ENCODE measurements at places on chromosomes 12 and 14.

DNA sequence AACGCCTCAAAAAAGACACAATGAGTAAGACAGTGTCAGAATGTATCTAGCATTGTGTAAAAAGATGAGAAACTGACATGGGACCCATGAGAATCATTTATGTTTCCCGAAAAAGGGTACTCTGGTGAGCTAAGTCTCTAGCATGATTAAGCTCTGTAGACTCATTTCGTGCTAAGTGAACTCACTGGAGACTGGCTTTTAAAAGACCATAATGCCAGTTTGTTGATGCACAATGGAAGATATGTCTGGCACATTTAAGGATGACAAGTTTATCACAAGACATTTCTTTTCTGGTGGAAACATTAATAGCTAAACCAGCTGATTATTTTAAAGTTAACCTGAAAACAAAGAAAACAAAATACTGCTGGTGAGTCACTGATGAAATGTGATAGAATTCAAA lies 233.5 kb downstream of the SLC2A13 start:
- DNase-seq: no peak

DNA sequence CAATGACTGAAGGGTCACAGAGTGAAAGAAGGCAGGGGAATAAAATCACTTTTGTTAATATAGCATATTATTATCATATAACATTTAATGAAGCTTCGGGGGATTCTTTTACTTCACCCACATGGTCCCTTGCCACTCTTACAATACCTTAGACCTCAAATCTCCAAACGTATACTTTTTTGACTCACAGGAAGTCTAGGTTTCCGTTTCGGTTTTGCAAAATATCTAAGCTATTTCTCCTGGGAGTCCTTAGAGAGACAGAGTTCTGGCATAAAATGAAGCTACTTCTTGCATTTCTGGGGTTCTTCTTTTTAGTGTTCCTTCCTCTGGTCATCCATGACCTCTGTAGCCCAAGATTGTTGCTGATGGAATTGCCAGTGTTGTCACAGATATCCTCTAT lies 590.5 kb upstream of the ATP2B1 start:
- no peak for DNase-seq

DNA sequence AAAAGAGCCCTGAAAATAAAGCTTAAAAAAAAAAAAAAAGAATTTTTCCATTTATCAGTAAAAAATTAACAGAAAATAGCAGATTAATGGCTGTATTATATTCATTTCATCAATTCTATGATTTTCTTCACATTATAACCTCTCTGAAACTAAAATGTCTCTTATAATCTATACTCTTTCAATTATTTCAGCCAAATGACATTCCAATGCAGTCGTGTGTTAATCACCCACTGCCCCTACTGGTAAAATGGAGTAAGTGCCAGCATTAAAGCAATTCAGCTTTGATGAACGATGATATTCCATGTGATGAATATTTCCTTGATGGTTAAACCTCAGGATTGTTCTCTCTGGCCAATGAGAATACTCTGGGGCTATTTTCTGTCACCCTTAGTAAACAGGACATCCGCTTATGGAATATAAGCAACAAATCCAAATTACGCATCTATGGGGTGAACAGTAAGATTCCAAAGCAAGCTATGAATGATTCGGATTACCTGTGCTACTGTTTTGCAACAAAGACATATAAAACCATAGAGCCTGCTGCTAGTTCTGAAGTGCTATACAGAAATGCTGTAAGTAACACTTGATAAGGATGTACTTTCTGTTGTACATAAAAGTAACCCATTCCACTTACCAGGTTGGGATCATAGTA lies 20.3 kb upstream of the SYCP3 start:
- DNase-seq: no peak

GRCh38 chr14:49092345-49092744 lies 493.8 kb downstream of the RPS29 start:
- no peak for DNase-seq

DNA sequence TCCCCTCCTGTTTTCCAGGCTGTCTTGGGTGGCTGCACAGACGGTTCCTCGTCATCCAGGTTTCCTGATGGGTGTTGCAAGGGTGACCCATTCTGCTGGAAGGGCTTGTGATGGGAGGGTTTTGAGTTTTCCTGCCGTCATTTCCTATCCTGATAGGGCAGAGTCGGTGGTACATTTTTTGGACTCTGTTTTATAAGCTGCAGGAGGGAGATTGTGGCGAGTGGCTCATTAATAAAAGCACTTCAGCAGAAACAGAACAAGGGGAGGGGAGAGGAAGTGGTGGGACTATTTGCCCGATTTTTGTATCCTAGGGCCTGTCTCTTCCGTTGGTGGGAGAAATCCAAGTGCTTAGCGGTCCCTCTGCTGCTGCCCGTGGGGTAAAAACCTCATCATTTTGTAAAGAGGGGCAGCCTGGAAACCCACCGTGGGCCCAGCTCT lies 40.0 kb downstream of the TSPAN9 start:
- no peak for DNase-seq
